M059J (cell line): ENCODE measurements at places on chromosomes 2 and 18. TPM values are rescaled to one million over a fixed set of nuclear protein-coding genes. Genes with fewer than 3 reads are reported as not detected.

IL18R1 gene
- not detected in 2 replicates for total RNA-seq

SLC38A11 gene
- total RNA-seq, result 0.44 and 0.62 TPM in 2 replicates

LCT gene
- total RNA-seq, result not detected in 2 replicates

ACVR1C gene
- 0.10 TPM in 1 of 2 replicates, not detected in the other for total RNA-seq

CRYBA2 gene
- 0.17 TPM in 1 of 2 replicates, not detected in the other for total RNA-seq

AQP12A gene
- not detected in 2 replicates for total RNA-seq

UGT1A6 gene
- total RNA-seq, result 0.54 TPM in 1 of 2 replicates, not detected in the other

RBFA gene
- total RNA-seq, result 27.2 and 40.5 TPM in 2 replicates

SLC35F5 gene
- 60.9 and 66.1 TPM in 2 replicates for total RNA-seq

IL1R2 gene
- total RNA-seq, result not detected in 2 replicates

SLC23A3 gene
- total RNA-seq, result 0.02 TPM in 1 of 2 replicates, not detected in the other

GCKR gene
- total RNA-seq, result not detected in 2 replicates

EVA1A gene
- total RNA-seq, result 122 and 124 TPM in 2 replicates

ATP6V1B1 gene
- 0.81 TPM in 1 of 2 replicates, not detected in the other for total RNA-seq

IL36G gene
- total RNA-seq, result not detected in 2 replicates

HOXD12 gene
- 0.12 TPM in 1 of 2 replicates, not detected in the other for total RNA-seq

GRB14 gene
- total RNA-seq, result 0.15 TPM in 1 of 2 replicates, not detected in the other

TEKT4 gene
- not detected in 2 replicates for total RNA-seq

ATP5F1A gene
- 526 and 639 TPM in 2 replicates for total RNA-seq

SCN9A gene
- total RNA-seq, result 0.42 and 0.86 TPM in 2 replicates

AGXT gene
- total RNA-seq, result not detected in 2 replicates

FBLN7 gene
- total RNA-seq, result 3.0 and 3.9 TPM in 2 replicates

STK11IP gene
- 6.7 and 16.3 TPM in 2 replicates for total RNA-seq

CPO gene
- not detected in 2 replicates for total RNA-seq

OR6B2 gene
- total RNA-seq, result not detected in 2 replicates

SLC19A3 gene
- total RNA-seq, result not detected in 2 replicates

KATNAL2 gene
- 2.0 and 4.0 TPM in 2 replicates for total RNA-seq

FBXO36 gene
- total RNA-seq, result 1.7 and 2.5 TPM in 2 replicates

IL36RN gene
- 0.02 TPM in 1 of 2 replicates, not detected in the other for total RNA-seq

CXXC1 gene
- total RNA-seq, result 19.0 and 32.4 TPM in 2 replicates

SCYGR1 gene
- not detected in 2 replicates for total RNA-seq

C2orf80 gene
- total RNA-seq, result not detected in 2 replicates

FBXO48 gene
- 0.91 and 1.5 TPM in 2 replicates for total RNA-seq

RBKS gene
- total RNA-seq, result 3.2 and 4.9 TPM in 2 replicates

PLCD4 gene
- 0.34 and 0.39 TPM in 2 replicates for total RNA-seq

BARD1 gene
- 24.2 and 33.8 TPM in 2 replicates for total RNA-seq

TRABD2A gene
- total RNA-seq, result 0.81 and 3.7 TPM in 2 replicates
